Neural progenitor cell (in vitro differentiated cells): ENCODE measurements at places on chromosomes 16 and 17. TPM values are rescaled to one million over a fixed set of nuclear protein-coding genes. Genes with fewer than 3 reads are reported as not detected.

Gene CFAP97D1
- total RNA-seq = not detected in 2 replicates

DNA sequence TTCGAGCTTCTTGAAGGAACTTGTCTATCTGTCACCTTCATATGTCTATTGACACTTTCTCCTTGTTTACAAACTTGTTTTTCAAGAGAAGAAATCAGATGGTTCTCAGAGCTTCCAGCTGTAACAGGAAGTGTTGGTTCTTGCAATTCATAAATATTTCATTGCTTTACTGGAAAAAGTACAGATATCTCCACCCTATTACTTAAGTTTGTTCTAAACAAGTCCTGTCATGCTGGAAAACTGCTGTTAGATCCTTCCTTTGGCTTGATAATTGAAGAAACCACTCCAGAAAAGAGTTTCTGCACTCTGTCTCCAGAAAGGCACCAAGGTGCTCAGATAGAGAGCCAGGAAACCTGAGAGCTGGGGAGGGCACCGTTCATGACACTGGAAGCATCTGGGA lies 181.6 kb downstream of the DNAH9 start:
- no peak for DNase-seq

Gene PRKAR1A
- 155 and 168 TPM in 2 replicates for total RNA-seq

GRCh38 chr16:73143576-73144422 lies 95.9 kb upstream of the ZFHX3 start:
- DNase-seq = no peak

Gene CTF1
- 0.39 and 1.5 TPM in 2 replicates for total RNA-seq

DNA sequence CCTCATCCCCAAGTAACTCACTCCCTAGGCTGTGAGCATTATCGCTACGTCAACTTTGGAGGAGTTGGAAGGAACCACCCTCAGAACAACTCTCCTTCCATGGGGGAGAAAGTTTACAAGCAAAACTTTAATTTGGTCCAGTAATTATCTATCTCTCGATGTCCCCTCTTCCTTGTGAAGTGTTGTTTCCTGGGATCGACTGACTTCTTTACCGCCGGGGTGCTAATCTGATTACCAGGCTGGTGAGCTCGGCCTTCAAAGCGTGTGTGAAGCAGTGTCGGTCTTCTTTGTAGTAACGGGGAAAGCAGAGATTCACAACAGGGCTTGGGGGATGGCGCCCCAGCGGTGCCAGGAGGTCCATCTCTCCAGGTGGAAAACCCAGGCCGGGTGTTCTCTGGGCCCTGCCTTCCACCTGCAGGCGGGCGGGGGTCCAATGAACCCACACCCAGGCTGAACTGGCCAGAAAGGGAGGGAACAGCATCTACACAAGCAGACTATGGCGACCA lies 14.5 kb upstream of the FOXF1 start:
- peak; percentile 82 for DNase-seq

DNA sequence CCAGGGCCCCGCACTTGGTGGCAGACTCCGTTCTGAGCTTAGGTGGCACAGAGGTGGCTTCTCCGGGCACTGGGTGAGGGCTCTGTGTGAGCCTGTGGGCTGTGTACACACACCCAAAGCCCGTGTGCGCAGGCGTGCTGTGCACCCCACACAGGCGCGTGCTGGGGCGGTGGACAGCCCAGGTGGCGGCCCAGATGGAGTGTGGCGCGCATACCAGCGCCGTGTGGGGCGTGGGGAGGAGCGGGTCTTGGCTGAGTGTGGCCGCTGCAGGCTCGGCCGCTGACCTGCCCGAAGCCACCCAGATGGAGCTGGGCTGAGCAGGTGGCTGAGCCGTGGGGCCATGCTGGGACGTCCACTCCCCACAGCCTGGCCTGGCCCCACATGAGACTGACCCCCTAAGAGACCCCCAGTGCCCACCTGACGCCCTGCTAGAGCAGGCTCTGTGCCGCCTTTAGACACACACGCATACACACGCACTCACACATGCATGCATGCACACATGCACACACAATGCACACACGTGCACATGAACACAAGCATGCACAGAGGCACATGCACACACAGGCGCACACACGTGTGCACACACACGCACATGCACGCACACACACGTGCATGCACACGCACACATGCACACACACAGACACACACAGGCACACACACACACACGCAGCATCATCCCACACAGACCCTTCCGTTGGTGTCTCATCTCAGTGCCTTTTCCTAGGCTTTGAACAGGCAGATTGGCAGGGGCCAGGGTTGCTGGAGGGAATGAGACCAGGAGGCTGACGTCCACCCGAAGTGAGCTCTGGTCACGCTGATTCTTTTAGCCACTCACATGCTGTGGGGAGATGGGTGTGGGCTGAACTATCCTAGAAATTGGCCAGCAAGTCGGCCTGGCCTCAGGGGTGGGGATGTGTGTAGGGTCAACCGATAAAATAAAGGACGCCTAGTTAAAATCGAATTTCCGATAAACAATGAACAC lies 2.1 kb downstream of the PRR35 start:
- no peak for DNase-seq

Gene ITGA2B
- total RNA-seq = 4.7 and 8.0 TPM in 2 replicates

Gene SP2
- total RNA-seq = 1.6 and 2.3 TPM in 2 replicates

Gene SAMD14
- 8.7 and 27.9 TPM in 2 replicates for total RNA-seq

DNA sequence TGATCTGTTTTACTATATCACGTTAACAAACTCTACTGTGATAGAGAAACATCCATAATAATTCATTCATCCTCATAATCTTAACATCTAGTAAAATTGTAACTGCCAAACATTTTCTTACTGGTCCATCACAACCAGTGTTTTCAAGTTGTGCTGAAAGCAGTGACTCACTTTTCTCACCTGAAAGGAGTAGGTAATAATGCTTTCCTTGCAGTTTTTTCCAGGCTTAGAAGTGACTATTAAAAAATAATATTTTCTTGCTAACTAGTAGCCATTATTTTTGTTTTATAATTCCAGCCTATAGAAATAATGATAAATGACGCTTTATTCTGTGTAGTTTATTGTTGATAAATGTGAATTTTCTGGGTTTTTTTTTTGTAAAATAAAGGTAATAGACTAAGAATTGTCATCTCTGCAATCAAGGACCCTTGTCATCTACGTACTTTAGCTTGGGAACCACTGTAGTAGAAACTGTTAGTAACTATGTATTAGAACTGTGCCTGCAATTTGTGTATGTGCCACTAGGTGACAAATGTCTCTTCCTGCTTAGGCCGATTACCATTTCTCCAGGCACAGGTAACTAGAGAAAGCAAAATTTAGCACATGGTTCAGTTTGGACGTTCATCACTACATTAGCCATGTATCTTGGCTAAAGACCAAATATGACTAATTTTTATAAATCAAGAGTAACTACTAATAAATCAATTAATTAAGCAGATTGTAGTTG lies 409.4 kb upstream of the ERCC4 start:
- DNase-seq = peak; percentile 22

Gene SNAI3
- total RNA-seq = 0.71 TPM in 1 of 2 replicates, not detected in the other

GRCh38 chr16:30429418-30429677 lies 482 bp downstream of the DCTPP1 start:
- no peak for DNase-seq

GRCh38 chr16:70711211-70712031 lies 25.6 kb upstream of the MTSS2 start:
- DNase-seq = no peak

- no peak for DNase-seq
Measured at GRCh38 chr16:85641776-85642176, 28.7 kb downstream of the GSE1 start.

DNA sequence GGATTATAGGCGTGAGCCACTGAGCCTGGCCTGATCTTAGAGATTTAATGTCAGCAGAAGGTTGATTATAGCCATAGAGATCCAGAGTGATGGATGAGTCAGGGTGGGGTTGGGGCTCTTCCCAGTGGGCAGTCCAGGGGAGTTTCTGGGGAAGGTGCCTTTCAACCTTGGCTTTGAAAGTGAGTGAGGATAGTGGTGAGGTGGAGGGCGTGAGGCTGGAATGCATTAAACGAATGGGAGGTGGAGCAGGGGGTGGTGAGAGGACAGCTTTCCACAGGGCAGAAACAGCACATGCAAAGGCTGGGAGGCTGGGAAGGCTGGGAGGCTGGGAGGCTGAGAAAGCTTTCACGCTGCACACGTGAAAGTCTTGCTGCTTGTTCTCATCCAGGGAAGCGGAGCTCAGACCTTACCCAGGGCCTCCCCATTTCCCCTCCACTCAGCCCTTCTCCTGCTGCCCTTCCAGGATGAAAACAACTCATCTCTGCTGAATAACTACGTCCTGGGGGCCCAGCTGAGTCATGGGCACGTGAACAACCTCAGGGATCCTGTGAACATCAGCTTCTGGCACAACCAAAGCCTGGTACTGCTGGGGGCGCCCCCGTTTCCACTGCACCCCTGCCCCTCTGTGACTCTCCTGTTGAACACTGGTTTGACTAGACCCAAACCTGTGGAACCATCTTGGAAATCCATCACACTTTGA lies 22.3 kb downstream of the ADGRG5 start:
- DNase-seq = no peak

DNA sequence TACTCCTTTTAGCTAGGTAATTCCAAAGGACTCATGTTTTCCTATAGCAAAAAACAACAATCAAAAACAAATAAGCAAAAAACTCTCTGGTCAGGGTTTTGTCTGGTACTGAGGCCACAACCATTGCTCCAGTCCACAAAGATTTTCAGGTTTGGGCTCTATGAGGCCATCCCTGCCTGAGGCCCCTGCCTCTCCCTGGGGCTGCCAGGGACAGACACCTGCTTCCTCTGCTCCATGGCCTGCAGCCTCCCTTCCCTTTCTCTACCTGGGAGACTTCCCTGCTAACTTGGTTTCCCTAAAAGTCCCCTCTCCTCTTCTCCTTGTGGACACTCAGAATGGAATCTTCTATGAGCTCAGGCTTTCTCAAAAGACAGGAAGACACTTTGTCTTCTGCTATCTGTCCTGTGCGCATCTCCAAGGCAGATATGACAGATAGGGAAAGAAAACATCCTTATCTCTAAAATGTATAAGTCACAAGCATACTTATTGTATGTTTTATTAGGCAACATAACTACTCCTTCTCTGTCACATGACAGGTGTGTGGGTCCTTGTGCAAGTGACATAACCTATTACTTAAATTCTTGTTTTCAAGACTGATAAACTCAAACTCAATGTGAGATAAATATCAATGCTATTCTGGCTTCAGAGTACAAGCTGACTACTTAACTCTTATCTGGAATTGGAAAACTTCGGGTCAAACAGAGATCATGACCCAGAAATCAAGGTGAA lies 1.2 kb upstream of the ZDHHC1 start:
- no peak for DNase-seq

Gene ARL17A
- 11.2 and 12.4 TPM in 2 replicates for total RNA-seq

DNA sequence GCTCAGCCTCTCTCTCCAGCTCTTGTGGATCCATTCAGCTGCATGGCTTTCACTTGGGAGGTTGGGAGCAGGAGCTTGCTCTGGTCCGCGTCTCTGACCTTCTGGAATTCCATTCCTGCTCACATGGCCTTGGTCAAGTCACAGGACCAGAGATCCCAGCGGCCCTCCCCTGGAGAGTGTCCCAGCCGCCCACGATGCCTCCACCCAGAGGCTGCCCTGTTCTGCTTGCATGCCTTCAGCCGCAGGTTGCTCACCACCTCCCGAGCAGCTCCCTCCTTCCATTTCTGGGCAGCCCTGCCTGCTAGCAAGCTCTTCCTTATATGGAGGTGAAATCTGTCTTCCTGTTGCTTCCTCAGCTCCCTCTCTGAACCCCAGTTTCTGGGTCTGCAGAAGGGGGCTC lies 32.6 kb downstream of the RAI1 start:
- no peak for DNase-seq

Gene PMFBP1
- 0.96 and 12.8 TPM in 2 replicates for total RNA-seq

Gene TM4SF5
- not detected in 2 replicates for total RNA-seq

Gene ZNF75A
- 30.4 and 36.3 TPM in 2 replicates for total RNA-seq

DNA sequence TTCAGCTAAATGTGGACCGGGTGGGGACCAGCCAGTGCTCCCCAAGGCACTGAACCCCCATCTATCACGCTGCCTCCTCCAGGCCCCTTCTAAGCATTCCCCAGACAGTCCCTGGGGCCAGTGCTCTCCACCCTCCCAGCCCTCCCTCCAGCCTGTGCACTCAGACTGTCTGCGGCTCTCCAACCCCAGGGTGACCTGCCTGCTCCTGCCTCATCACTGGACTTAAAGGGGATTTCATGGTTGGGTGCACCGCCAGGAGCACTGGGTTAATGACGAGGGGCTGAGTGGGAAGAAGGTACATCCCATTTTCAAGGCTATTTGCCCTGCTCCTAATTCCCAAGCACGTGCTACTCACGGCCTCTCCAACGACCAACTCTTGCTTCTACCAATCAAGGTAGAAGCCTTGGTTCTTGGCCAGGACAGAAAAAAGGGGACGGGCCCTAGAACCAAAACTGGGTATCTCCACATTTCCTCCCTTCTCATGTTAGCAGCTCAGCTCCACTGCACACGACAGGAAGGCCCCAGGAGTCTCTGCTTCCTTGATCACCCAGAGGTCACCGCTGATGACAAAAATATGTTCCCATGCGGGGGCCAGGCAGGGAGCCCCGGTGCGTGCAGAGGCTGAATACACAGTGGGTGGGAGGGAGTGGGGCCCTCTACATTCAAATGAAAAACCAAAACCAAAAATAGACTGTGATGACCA lies 3.5 kb upstream of the ABR start:
- peak; percentile 75 for DNase-seq

Gene VASN
- total RNA-seq = 3.1 and 7.5 TPM in 2 replicates

Gene ZNF205
- total RNA-seq = 5.4 and 19.6 TPM in 2 replicates

Gene RPRML
- total RNA-seq = 0.65 TPM in 1 of 2 replicates, not detected in the other

GRCh38 chr17:68909066-68909465 lies 46.1 kb downstream of the ABCA8 start:
- no peak for DNase-seq
